Activated CD4-positive, alpha-beta T cell treated with anti-CD3 and anti-CD28 coated beads for 48 hours (primary cell): ENCODE measurements at places on chromosomes 11 and 22.

DNA sequence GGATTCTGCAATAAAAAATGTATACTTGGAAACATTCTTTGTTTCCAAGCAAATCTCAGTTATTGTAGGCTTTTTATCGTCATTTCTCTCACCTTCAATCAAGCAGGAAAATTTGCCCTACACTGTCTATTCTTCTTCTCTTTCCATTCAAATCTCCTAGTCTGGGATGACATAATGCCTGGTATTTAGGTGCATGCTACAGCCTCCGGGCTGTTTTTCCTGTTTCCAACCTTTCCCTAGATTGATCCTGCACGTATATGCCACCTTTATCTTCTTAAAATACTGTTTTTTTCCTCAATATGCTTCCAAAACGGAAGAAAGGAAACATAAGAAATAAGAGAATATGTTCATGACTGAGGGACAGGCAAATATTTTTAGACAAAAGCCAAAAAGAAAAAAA, 249.1 kb upstream of the UBASH3B start:
- DNase-seq: no peak

GRCh38 chr11:67048515-67049130, 8.0 kb upstream of the RHOD start:
- DNase-seq: no peak

DNA sequence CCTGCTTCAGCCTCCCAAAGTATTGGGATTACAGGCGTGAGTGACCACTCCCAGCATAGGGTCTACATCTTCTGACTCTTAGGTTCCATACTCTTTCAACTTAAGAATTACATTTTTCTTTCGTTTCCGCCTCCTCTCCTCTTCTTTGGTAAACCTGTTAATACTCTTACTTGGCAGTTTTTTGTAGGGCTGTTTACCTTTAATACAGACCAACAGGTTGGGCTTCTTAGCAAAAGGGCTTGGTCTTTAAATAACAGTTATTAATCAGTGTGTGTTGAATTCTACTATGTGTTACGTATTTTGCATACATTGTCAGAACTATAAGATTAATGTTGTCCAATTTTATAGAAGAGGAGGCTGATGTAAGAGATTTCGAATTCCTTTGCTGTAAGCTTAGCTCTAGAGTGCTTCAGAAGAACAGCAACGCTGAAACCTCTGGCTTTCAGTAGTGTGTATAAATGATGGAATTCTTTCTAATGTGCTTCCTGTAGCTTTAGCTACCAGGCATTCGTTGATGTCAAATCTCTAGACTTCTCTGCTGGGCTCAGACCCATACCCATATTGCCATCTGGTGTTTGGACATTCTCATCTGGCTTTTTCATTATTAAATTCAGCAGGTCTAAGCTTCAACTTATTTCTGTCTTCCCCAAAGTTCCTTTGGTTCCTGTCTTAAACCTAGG, 3.1 kb downstream of the FDX1 start:
- no peak for DNase-seq

DNA sequence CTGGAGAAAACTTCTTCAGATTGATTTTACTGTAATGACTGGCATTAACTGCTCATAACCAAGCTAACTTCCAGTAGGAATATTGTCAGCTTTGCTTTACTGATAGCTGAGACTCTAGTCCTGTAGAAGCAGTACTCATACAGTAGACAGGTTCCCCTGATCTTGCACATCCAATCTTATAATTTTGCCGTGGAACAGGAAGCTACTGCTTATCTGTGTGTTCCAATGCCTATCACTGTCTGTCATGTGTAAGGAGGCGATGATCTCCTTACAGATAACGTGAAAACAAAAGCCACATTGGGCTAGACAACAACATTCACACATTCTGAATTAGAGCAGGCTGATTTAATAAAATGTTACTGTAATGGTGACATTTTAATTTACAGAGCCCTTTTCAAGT, 13.2 kb downstream of the HSD17B12 start:
- DNase-seq: no peak

GRCh38 chr11:97683733-97684132, 1293.9 kb downstream of the JRKL start:
- DNase-seq: no peak

GRCh38 chr22:33652615-33653014, 267.7 kb downstream of the LARGE1 start:
- DNase-seq: no peak

- no peak for DNase-seq
These were observed 723.0 kb downstream of the KCNA4 start for GRCh38 chr11:29293825-29294224.

DNA sequence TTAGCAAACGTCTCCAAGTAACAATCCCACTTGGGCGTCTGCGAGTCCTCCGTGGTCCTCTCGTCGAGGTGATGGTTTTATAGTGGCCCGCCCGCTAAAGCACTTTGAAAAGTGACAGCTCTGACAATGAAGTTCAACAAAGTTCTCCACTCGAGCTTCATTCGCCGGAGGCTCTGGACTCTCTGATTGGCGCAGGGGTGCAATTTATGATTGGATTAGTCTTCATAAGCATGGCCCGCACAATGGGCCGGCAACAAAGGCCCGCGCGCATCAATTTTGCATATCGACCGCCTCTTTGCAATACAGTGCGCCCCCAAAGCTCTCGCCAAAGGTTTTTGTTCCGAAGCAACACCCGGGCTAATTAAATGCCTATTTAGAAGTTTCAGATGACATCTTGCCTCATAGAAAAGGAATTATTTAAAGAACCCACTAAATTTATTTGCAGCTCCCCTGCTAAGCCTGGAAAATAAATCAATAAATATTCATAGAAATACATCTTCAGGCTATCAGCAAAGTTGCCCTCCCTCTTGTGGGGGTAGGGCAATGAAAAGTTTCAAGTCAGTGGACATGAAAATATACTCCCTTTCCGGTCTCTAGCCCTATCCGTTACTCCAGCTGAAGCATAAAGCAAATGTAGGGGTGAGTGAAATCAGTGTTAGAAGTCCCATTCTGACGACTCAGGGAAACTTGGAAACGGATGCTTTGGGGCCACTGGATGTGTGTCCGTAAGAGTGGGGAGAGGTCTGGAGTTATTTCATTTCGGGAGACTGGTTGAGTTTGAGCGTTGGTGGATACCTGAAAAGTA, at the start of gene DBX1:
Gene DBX1 (minus strand): TSS at position 51 of the 805 bp plus-strand sequence. CDS start 151 bp downstream, outside the sequence.
- no peak for DNase-seq

DNA sequence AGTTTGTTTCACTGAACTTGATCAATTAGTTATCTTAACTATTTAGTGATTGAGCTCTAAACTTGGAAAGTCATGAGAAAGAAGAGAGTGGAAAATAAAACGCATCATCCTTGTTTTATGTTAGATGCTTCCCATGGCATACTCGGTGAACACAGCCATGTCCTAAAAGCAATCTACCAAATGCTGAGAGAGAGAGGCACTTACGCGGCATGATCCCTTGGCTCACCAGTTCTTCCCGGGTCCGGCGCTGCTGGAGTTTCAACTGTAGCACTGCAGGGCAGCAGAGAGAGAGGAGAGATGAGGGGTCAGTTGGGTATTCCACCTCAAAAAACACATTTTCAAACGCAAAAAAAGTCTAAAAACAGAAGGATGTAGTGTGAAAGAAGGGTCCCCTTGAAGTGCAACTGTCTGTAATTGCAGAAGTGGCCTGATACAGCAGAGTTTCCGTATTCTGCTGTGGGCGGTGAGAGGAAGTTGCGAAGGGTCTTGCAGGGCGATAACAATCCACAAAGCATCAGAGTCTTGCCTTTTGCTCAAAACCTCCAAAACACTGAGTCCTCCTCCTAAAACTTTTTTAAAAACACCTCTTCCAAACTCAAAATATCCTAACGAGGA, 92.7 kb downstream of the SGSM3 start:
- peak; percentile 57 for DNase-seq

DNA sequence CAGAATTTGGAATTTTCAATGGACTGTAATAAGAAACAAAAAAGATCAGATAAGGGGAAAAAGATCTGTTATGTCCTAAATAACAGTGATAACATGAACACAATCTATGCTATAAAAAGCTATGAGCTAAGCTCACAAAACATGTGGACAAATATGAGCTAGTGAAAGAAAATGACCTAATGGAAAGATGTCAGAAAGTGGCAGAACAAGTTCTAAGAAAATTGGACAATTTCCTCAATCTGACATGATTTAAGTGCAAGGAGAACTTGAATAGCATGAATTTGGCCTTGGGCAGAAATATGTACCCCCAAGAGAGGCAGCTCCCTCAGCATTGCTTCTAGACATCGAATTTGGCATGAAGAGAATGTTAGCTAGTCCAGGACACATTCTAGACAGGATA, 212.0 kb upstream of the PGR start:
- no peak for DNase-seq

DNA sequence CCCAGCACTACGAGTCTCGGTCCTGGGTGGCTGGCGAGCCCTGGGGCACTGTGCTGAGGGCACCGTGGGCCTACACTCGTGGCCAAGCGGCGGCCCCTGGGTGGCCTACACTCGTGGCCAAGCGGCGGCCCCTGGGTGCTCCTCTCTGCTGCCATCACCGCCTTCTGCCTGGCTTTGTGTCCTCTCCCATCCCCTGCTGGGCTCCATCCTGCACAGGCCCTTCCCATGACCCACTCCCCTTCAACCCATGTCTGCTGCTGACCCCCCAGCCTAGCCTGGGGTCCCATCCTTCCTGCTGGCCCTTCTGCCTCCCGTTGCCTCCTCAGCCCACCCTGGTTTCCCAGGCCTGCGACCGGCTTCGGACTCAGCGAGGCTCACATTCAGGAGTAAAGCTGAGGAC, 87.4 kb upstream of the CLDN5 start:
- DNase-seq: no peak

DNA sequence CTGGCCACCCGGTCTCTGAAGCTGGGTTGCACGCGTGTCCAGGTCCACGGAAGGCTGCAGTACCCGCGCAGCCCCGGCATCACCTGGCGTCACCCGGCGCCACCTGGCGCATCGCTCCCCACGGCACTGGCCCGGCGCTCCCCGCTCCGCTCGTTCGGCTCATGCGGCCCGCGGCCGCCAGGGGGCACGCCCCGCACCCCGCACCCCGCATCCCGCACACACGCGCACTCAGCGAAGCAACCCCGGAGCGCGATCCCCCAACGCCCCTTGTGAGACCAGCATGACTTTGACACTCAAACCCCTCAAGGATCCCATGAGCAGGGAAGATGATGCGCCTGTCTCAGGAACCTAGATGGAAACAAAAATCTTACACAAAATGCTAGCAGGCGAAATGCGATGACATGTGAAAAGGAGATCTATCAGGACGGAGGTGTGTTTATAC, 11.9 kb downstream of the B3GNT6 start:
- DNase-seq: peak; percentile 76

DNA sequence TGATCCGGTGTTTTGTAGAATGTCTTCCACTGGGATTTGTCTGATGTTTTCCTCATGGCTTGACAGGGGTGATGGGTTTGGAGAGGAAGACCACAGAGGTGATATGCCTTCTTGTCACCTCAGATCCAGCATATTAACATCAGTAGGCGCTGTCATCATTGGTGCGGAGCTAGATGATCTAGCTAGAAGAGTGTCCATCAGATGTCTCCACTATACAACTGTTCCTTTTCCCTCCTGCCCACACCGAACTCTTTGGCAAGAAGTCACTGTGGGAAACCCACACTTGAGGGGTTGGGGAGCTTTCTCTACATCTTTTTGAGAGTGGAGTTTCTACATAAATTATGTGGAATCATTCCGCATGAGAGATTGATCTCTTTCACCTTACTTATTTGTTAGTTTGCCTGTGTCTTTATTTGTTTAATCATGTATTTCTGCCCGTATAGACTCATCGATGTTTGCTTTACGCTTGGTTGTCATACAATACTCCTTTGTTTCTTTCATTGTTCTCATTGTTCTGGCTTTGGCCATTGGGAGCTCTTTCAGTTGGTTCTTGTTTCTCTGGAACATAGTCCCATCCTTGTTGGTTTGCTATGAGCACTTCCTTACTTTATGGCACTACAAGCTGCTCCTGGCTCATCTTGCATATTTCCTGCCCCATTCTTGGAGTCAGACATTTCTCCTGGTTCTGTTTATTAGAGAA, 1420.3 kb downstream of the BRD1 start:
- DNase-seq: no peak

DNA sequence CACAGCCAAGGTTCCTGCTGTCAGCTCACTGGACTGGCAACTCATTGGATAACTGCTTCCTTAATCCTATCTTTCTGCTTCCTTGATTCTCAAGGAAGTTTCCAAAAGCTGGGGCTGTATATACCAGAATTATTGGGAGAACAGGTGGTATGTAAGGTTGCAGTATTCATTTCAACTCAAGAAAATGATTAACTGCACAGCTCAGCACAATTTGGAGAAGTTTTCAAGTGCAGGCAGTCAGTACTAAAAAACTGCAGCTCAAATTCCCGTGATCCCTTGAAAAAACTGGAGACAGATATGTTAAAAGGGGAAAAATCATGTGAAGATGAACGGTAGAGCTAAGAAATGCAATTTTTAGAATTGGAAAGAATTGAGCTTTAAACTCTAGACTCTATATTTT, 44.4 kb downstream of the GRM5 start:
- no peak for DNase-seq
